ENCODE measurements at places on chromosomes 12 and 14. TPM values are rescaled to one million over a fixed set of nuclear protein-coding genes. Genes with fewer than 3 reads are reported as not detected.

GRCh38 chr14:53954551-53955228 lies 1.9 kb downstream of the BMP4 start:
- DNase-seq = no peak
- no peak overlapping the region for H3K27ac ChIP-seq
- peaks cover 14% of the 10 kb centered on the region for H3K36me3 ChIP-seq
- 0 out of 2 replicates have a peak, but pooled peaks cover 3% of the 10 kb centered on the region for H3K4me1 ChIP-seq
- no peak overlapping the region for H3K4me3 ChIP-seq

- no peak for DNase-seq
- H3K4me3 ChIP-seq = no peak overlapping the region
- peaks cover 18% of the 10 kb centered on the region for H3K4me1 ChIP-seq
- no peak overlapping the region for H3K27ac ChIP-seq
- no peaks in the 10 kb centered on the region for H3K36me3 ChIP-seq
- H3K27me3 ChIP-seq = no peaks in the 10 kb centered on the region
These were observed 21.7 kb downstream of the ELK3 start for GRCh38 chr12:96215919-96216273.

- no peak for DNase-seq
- H3K4me1 ChIP-seq = no peaks in the 10 kb centered on the region
- H3K27me3 ChIP-seq = no peaks in the 10 kb centered on the region
- no peak overlapping the region for H3K4me3 ChIP-seq
- no peak overlapping the region for H3K27ac ChIP-seq
These were observed 152.4 kb upstream of the FKBP4 start for GRCh38 chr12:2642176-2642892.

The KRT78 gene
- total RNA-seq = not detected

The PRB2 gene
- not detected for total RNA-seq

DNA sequence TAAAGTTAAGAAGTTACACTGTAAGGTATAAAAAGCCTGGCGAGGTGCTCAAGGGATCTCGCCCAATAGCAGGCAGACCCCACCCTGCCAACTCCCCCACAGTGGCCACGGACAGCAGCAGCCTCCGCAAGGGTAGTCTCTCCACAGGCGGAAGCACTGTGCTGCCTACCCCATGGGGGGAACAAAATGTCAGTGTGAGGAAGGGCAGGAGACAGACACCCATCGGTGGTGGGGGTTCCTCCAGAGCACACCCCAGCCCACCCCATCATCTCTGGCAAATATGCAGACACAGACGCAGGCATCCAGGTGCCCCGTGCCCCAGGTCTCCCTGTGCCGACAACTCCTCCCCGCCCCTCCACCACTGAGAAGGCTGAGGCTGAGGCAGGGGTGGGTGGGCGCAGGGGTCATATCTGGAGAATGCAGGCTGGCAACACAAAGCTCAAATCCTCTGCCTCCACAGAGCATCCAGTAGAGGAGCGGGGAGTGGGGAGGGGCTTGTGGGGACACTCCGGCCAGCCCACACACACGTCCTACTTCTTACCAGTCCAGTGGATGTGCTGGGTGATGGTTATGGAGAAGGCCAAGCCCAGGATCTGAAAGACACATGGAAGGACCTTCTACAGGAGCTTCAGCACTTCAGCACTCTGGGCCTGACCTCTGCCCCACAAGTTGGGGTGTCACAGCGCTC lies 68.3 kb upstream of the DDX11 start:
- H3K27me3 ChIP-seq = no peaks in the 10 kb centered on the region
- no peak overlapping the region for H3K27ac ChIP-seq
- DNase-seq = no peak
- H3K4me3 ChIP-seq = no peak overlapping the region

- no peaks in the 10 kb centered on the region for H3K36me3 ChIP-seq
- H3K27ac ChIP-seq = no peak overlapping the region
- H3K4me1 ChIP-seq = no peaks in the 10 kb centered on the region
These were observed 4.8 kb upstream of the LGMN start for GRCh38 chr14:92753250-92753649.

- no peak for DNase-seq
- no peaks in the 10 kb centered on the region for H3K4me1 ChIP-seq
- no peak overlapping the region for H3K27ac ChIP-seq
- no peak overlapping the region for H3K4me3 ChIP-seq
- no peaks in the 10 kb centered on the region for H3K36me3 ChIP-seq
These were observed 980.6 kb downstream of the VRK1 start for GRCh38 chr14:97777622-97778355.

DNA sequence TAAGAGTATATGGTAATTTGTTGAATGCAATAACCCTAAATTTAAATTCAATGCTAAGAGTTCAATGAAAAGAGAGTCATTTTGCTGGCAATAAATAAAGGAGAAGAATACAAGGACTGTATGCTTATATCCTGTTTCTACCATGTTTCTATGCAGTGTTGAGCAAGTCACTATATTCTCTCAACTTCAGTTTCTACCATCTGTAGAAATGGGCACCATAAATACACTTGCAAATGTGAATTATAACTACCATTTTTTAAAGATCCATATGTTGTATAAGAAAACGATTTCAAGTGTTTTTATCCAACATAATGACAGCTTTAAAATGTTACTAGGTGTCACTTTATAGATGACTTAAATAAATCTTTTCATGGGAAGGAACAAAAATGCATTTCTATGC lies 170.3 kb downstream of the CEP128 start:
- H3K4me1 ChIP-seq = no peaks in the 10 kb centered on the region
- no peak overlapping the region for H3K27ac ChIP-seq
- H3K36me3 ChIP-seq = no peaks in the 10 kb centered on the region
- H3K4me3 ChIP-seq = no peak overlapping the region
- no peaks in the 10 kb centered on the region for H3K27me3 ChIP-seq

The CAPRIN2 gene
- 28.6 TPM for total RNA-seq

The KCNK13 gene
- not detected for total RNA-seq

The NRXN3 gene
- total RNA-seq = not detected
